ENCODE measurements at places on chromosomes 13 and 19.

DNA sequence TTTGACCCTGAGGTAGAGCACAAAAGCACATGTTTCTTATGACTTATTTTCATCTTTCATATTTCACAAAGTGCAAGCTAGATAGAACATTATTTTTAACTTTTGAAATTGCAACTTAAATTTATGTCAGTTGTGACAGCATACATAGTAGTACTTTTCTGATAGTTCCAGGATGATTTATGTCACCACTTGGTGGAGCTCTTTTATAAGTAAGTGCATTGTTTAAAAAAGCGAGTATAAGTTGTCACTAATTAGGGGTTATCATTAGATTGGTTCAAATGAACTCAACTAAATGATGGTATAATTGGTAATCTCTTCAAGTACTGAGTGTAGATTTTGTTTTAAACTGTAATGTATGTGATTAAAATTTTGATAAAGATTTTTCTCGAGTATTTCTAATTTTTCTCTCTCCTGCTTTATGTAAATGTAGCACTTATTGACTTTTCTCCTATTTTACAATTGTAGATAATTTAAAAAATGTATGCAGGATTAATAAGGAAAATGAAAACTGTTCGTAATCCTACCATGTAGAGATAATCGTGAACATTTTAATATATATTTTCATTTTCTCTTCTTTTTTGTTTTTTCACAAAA is 31.1 kb downstream of the RB1 start:
- DNase-seq, result peak; percentile 57

GRCh38 chr13:110920038-110920437 is 5.2 kb upstream of the ANKRD10 start:
- no peak for DNase-seq

DNA sequence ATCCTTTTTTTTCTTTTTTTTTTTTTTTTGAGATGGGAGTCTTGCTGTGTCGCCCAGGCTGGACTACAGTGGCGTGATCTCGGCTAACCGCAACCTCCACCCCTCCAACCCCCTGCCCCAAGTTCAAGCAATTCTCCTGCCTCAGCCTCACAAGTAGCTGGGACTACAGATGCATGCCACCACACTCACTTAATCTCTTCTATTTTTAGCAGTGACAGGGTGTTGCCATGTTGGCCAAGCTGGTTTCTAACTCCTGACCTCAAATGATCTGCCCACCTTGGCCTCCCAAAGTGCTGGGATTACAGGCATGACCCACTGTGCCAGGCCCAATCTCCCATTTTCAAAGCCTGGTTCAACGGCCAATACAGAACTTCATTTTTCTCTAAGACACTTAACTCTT is 9.1 kb downstream of the FOXO1 start:
- no peak for DNase-seq

DNA sequence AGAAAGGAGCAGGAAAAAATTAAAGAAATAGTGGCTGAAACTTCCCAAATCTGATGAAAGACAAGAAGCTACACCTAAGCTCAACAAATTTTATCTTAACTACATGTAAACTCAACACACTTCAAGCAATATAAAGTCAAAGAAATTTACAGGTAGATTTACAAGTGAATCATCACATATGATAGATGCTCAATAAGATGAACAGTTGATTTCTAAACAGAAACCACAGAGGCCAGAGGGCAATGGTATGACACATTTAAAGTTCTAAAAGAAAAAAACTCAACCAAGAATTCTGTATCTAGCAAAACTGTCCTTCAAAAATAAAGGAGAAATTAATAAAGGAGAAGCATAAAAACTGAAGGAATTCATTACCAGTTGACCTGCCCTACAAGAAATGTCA is 39.3 kb upstream of the ZNF780A start:
- no peak for DNase-seq

- DNase-seq, result no peak
These were observed 96.1 kb downstream of the WTIP start for GRCh38 chr19:34577531-34578101.

DNA sequence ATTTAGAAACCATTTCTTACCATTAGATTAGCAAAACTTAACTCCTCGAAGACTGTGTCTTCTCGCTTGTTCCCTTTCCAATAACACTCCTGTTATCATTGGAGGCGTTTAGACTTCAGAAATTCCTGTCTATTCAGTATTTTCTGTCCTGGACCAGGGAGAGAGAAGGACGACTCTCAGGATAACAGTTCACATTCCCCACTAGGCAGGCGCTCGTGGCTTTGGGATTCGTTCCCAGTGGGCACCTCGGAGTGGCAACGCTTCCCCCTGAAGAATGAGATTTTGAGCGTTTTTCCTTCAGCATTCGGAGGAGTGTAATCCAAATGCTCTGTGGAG is 429 bp upstream of the ZNF225 start:
- no peak for DNase-seq

- DNase-seq, result no peak
These were observed 226.3 kb downstream of the FGF9 start for GRCh38 chr13:21897161-21897560.

GRCh38 chr19:29793116-29793727 is 18.6 kb upstream of the CCNE1 start:
- no peak for DNase-seq

DNA sequence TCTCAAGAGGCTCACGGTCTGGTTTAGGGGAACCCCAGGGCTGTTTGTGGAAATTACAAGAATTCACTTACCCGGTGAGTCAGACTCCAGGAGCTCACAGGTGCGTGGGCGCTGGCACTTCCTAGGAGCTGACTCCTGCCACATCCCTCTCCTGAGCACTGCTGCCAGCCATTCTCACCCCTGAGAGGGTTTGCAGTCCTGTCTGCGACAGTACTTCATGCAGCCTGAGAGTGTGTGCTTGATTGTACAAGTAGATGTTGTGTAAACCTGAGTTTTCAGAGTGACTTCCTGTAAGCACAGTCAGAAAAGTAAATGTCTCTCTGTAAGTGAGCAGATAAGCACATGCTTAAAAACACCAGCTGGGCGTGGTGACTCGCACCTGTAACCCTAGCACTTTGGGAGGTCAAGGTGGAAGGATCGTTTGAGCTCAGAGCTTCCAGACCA is 8.1 kb downstream of the MRPL4 start:
- DNase-seq, result peak; percentile 68

DNA sequence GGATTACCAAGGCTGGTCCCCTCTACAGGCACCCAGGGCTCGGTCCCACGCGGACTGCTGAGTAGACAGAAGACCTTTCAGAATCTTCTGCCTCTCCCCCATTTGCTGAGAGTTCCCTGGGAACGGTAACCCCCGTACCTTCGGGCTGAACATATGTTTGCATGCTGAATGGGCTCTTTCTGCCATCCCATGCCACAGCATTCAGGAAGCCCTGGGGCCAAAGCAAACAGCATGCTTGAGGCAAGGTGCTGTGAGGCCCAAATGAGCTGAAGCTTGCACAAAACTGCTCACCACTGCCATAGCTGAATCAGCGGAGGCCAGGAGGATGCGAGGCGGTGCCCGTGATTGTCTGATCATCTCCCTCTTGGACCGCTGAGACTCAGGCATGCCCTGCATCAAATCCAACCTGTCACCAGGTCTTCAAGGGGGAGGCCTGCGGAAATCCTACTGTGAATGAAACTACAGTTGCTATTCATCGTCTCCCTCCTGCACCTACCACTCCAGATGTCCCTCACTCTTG is 16.3 kb upstream of the C19orf12 start:
- DNase-seq, result no peak

DNA sequence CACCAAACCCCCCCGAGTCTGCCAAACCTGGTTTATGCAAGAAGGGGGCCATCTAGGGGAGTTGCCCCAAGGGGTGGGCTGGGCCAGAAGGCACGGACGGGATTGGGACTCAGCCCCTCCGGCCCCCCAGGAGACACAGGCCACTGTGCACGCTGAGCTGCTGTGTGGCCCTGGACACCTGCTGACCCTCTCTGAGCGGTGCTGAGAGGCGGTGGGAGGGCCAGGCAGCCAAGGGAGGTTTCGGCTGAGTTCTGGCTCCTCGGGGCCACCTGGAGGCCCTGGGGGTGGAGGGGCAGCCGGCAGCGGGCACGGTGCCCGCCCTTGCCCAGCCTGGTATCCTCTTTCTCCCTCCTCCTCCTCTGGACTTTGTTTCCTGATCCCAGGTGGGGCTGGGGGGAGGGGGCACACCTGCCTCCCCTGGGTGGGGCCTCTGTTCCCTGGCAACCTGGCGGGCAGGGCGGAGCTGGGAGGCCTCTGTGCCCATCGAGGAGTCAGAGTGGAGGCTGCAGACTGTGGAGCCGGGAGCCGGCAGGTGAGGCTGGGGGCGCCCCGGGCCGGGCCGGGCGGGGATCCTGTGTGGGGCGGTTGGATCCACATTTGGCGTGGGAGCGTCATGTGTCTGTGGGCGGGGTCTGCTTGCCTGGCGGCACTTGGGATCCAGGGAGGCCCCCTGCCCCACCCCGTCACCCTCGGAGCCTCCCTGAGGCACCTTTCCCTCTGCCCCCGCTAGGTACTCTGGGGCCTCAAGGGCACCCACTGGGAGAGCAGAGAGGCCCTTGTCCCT is at the start of gene MISP:
Gene MISP, plus strand, starts transcription at position 473 of the 784 bp plus-strand sequence. CDS start 5,835 bp downstream, outside the sequence.
- no peak for DNase-seq

- DNase-seq, result peak; percentile 33
These were observed 550 bp upstream of the DLL3 start for GRCh38 chr19:39497996-39498797.

- DNase-seq, result no peak
These were observed 13.1 kb upstream of the PNMA8C start for GRCh38 chr19:46441866-46442265.

DNA sequence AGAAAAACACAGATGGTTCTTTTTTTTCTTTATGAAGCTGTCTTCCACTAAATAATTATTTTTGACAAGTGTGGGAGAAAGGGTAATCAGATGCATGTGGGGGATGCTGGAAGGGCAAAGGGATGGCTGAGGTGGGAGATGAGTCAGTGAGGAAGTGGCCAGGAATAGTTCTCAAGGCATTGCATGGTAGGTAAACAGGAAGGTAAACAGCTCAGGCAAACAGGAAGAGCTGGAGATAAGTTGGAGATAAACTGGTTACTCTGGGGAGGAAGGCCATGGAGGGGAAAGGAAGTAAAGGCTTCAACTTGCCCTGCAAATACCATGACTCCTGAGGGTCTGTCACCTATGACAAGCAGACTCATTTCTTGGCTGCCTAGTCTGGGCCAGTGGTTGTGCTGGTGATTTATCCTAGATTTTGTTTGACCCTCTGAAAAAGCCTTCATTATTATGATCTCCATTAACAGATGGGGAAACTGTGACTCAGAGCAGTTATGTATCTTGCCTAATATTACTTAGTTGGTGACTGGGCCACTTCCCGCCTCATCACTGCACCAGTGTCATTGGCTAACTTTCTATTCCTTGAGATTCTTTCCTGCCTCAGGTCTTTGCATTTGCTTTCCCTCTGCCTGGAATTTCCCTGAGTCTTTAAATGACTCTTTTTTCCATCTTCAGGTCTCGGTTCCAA is 17.1 kb downstream of the ACTL9 start:
- no peak for DNase-seq
